Esophagus mucosa (tissue), 1 donor: ENCODE measurements at places on chromosomes 6 and 20.

DNA sequence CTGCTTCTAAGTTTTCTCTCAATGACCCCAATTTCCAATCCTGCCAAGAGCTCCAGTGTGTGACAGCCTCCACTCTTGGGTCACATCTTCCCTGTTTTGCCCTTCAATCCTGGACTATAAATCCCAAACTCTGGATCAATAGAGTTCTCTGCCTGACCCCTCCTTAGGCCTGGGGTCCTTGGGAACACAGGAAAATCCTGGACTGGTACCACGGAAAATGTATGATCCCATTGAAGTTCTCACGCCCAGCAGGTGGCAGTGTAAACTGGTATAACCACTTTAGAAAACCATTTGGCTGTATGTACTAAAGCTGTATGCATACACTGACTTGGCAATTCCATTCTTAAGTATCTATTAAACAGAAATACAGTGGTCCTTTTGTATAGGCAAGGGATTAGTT is 98.0 kb downstream of the SNAP25 start:
- peak; percentile 44 for ATAC-seq

GRCh38 chr6:37985355-37985754 is 165.8 kb downstream of the ZFAND3 start:
- ATAC-seq, result no peak

GRCh38 chr6:112199001-112199403 is 55.4 kb downstream of the LAMA4 start:
- no peak for ATAC-seq

- no peak for ATAC-seq
Measured at GRCh38 chr20:4411744-4412143, 310.0 kb upstream of the PRND start.

DNA sequence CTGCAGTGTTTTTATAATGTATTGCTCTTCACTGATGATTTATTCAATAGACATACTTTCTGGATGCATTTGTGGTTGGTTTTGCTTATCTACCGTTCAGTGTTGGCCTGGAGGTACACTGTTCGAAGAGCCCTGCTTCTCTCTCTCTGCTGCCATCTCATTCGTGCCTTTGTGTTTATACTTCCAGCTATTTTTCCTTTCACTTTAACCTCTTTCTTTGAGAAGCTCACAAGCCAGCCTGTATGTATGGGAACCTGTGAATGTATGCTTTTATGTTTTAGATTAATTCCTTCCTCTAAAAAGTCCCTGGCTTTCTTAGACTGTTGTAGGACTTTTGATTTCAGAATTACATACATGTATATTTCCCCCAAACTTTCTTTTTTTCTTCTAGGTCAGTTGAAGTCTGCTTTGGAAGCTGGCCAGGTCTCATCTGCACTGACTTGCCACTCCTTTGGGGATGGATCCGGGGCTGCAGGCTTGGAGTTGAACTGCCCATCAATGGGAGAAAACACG is 83.0 kb downstream of the SCAND1 start:
- ATAC-seq, result no peak

GRCh38 chr6:157787080-157787479 is 36.0 kb upstream of the SNX9 start:
- ATAC-seq, result no peak

GRCh38 chr6:36703081-36703606 is 5.5 kb downstream of the RAB44 start:
- no peak for ATAC-seq

DNA sequence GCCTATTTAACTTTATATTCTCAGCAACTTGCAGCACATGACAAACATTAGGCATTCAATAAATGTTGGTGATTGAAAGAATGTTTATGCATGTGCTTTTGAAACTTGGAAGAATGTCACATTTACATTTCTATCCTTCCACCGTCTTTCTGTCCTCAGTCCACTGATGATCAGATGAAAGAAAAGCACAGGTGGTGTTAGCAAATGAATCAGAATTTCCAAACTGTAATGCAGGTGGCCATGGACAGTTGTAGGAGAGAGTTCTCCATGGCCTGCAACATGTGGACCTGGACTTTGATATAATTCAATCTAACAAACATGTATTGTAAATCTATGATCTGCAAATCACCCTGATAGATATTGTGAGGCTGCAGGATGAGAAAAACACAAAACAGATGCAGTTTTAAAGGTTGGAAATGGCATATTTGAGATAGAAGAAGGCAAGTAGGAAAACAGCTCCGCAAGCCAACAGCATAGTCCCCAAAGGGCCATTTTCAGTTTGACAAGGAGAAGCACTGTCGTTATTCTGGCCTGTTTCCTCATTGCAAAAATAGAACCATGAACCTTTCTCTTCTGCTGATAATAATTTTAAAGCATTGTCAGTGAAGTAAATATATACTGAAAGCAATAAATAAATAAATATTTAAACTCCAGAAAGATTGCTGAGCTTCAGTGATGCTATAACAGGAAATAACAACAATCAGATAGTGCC is 119.4 kb downstream of the AIG1 start:
- ATAC-seq, result no peak

GRCh38 chr6:25343984-25344383 is 64.8 kb downstream of the CARMIL1 start:
- ATAC-seq, result no peak

GRCh38 chr6:160328447-160328846 is 19.7 kb upstream of the SLC22A3 start:
- no peak for ATAC-seq

GRCh38 chr6:76677017-76677416 is 604.6 kb upstream of the IMPG1 start:
- ATAC-seq, result no peak

DNA sequence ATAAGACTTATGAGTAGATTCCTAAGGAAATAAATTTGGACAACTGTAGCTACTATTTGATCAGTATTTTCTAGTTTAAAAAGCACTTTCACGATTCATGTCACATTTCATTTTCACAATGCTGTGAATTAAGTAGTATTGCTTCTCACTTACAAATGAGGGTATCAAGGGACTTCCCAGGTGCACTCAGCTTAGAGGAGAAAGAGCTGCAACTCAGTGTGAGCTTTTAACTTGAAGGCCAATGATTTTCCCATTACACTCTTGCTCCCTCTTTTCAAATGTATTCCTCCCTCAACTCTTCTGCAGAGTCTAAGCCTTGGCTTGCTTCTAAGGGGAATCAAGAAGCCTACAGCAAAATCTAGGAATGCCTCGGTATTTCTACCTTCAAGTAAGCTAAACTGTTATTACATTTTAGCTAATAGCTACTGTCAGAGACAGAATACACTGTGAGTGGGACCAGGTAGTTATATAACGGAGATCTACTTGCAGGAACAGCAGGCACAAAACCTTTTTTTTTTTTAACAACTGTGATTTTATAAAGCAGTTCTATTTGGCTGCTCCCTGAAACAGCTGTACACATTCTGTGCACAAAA is 339.0 kb downstream of the SYNE1 start:
- ATAC-seq, result no peak

GRCh38 chr6:44737829-44738528 is 350.5 kb downstream of the CDC5L start:
- ATAC-seq, result no peak

GRCh38 chr6:83067448-83068439 is at the start of gene DOP1A:
DOP1A (plus strand) TSS chr6:83067671; CDS start chr6:83096978, 29,307 bp downstream.
- peak; percentile 94 for ATAC-seq

DNA sequence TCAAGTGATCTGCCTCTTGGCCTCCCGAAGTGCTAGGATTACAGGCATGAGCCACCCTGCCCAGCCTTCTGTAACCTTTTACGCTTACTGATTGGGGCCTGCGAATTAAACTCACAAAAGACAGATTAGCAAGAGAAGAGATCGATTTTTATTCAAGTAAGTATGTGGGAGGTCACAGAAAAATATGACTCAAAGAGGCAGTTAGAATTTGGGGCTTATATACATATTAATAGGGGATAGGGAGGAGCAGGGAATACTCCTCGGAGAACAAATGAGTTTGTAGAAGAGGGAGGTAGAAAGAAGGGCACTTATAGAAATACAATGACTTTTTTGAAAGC is 78.9 kb downstream of the CD24 start:
- ATAC-seq, result no peak

DNA sequence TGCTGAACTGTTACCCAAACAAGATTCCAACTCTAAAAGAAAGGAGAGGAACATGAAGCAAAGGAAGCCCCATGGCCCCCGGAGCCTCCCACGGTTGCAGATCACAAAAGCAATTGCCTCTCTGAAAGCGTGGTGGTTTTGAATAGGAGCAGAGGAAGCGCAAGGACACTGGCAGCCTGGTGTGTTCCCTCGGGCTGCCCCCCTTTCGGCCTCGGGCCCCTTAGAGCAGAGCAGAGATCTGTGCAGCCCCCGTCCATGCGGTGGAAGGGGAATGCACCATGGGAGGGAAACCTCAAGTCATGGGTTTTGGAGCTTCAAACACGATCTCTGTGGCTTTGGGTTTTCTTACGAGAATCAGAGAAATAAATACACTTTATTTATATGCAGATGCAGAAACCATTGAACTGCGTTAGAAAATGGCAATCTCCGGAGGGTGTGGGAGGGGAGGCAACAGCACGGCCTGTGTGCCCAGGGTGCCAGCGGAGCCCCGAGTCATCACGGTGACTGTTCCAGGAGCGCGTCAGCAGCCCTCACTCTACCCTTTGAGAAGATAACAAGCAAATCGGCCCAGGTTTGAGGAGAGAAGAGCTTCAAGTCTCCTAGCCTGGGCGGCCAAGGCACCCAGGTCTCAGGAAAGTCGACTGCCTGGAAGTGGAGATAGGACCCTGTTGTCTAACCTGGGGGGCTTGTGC is 20.5 kb downstream of the FOXF2 start:
- ATAC-seq, result no peak

GRCh38 chr6:43927532-43928210 is 157.7 kb downstream of the VEGFA start:
- peak; percentile 78 for ATAC-seq

DNA sequence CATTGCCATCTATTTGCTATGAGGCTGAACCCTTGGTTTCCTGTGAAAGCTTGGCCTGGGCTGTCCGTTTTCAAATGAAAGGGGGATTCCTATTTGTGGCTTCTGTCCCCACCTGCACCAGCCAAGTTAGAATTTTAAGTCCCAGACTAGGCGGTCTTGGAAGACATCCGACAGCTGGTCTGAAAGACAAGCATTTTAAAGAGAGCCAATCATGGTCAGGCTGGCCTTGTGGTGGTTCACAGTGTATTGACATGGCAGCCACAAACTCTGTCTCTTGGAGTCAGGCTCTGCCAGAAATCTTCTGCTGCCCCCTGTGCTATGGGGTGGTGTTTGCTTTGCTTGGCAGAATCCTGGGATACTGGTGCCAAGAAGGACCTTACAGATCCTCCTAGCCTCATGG is 319.2 kb upstream of the MOCS1 start:
- no peak for ATAC-seq

DNA sequence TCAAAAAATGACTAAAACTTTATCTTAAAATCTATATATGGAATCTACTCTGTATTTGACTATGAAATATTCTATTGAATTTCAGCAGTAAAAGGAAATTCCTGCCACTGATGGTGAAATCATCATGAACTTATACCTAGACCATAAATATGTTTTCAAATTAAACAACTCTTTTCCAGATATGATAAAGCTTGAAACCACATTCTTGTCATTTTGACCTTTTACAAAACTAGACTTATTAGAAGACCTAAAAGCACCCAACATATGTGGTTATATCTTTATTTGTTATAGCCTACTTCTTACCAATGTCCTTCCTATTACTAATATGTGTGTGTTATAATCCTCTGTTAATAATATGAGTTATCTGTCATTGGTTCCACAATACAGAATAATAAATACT is 35.3 kb downstream of the FRK start:
- ATAC-seq, result no peak

DNA sequence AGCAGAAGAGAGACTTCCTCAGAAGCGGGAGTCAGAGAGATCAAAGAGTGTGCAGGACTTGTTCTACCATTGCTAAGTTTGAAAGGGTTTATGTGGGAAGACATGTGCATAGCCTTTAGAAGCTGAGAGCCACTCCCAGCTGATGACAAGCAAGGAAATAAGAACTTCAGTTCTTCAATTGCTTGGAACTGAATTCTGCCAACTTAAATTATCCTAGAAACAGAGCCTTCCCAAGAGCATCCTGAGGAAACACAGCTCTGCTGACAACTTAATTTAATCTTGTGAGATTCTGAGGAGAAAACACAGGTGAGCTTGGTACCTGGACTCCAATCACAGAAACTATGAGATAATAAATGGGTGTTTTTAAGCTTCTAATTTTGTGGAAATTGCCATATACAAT is 150.6 kb upstream of the OGFRL1 start:
- ATAC-seq, result no peak

GRCh38 chr20:60817891-60818290 is 434.2 kb upstream of the CDH4 start:
- ATAC-seq, result no peak

- ATAC-seq, result peak; percentile 53
Measured at GRCh38 chr20:40591536-40591935, 97.5 kb downstream of the MAFB start.

- no peak for ATAC-seq
Measured at GRCh38 chr6:54988576-54988975, 142.0 kb downstream of the FAM83B start.

DNA sequence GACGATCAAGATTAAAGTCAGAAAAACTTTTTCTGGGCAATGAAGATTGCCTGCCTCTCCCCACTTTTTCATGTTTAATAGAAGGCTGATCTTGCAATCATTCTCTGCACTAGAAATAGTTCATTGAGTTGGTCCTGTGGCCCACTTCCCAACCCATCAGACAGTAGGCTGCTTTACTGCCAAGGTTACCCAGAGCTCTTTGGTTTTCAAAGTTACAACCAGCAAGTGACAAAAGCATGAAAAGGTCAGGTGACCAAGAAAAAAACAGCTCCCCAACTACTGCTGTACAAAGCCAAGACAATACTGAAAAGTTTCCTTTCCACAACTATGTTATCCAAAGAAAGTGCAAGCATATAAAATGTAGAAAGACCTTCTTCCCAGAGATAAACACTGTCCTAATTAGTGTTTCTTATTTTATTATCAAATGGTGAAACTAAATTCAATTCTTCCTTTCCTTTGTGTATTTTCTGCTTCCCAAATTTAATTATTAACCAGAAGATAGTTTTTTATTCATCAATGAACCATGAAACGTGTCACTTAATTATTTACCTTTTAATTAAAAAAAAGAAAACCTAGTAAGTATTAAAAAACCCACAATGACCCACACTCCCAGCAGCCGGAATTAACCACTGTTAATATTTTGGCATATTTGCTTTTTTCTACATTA is 16.6 kb downstream of the DNAAF9 start:
- ATAC-seq, result no peak

DNA sequence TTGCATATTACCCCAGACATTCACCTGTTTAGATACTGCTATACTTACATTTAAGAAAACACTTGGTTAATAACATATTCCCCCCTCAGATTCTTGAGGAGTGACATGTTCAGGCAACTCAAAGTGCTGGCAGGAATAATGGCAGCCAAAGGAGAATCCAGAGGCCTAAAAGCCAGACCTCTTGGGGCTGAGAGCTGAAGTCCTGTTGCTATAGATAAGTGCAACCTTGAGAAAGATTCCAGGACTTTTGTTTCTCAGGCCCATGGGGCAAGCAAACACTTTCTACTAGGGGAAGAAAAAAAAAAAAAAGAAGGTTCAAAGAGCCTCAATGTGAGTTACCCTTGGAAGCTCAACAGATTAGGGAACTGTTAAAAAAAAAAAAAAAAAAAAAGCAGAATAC is 132.8 kb upstream of the BEND3 start:
- ATAC-seq, result no peak

GRCh38 chr6:3226481-3227362 is 731 bp downstream of the TUBB2B start:
- ATAC-seq, result peak; percentile 45

GRCh38 chr6:157763129-157763903 is 59.7 kb upstream of the SNX9 start:
- peak; percentile 95 for ATAC-seq
